ENCODE measurements at places on chromosomes 2 and 18.

GRCh38 chr2:176071330-176072291 is 12.2 kb downstream of the EVX2 start:
- no peak for DNase-seq

DNA sequence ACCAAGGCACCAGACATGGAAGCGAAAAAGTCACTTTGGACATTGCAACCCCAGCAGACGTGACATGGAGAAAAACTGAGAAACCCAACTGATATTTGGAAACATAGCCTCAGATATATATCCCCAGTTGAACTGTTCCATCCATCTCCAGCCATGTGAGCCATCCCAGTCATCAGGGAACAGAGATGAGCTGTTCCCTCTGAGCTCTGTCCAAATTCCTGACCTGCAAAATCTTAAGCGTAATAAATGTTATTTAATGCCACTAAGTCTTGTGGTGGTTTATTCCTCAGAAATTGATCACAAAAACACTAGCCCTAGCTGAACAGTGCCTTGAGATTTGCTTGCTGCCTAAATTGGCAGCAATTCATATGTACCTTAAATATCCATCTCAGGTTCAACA is 182.8 kb downstream of the NRP2 start:
- no peak for DNase-seq

DNA sequence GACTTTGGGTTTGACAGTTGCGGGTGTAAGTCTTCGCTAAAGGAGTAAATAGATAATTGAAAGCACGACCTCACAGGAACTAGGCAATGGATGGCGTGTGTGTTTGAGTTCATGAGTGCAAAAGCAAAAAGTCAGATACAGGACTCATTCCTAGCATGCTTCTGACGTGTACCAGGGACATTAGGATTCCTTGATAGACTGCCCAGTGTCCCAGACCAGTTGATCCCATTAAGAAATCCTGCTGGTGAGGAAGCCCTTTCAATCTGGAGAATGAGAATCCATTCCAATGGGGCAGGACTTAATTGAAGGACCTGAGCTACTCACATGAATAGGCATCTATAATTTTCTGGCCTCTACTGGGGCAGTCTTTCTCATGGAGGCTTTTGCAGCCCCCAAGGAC is 235.4 kb downstream of the RAD51AP2 start:
- no peak for DNase-seq

GRCh38 chr18:23238152-23238531 is 102.9 kb downstream of the CABLES1 start:
- DNase-seq, result no peak

- DNase-seq, result no peak
These were observed 48.8 kb downstream of the TMEM163 start for GRCh38 chr2:134669731-134670669.

DNA sequence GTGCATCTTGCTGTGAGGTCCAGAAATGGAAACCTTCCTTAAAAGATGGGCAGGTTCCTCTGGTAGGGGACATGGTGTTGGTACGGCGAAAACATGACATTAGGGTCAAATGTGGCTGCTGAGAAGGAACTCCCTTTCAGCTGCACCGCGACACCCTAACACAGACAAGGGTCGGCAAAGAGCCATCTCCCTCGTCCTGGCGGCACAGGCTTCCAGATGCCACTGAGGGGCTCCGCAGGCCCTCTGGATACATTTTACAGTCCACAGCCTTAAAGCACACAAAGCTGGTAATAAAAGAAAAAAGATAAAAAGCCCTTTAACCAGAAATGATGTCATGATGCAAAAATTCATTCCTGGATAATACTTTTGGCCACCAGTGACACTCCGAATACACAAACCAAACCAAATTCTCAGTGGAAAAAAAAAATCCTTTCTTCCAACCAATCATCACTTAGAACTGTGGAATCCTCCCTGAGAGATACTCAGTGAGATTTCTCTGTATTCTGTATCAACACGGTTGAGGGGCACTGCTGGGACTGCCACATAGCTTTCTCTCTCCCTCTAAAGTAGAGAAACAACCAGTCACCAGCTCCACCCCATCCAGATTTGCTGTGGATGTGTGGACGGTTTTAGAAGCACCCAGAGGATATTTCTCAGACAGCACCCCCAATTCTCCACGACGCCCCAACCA is 174.8 kb downstream of the HDAC4 start:
- DNase-seq, result no peak

DNA sequence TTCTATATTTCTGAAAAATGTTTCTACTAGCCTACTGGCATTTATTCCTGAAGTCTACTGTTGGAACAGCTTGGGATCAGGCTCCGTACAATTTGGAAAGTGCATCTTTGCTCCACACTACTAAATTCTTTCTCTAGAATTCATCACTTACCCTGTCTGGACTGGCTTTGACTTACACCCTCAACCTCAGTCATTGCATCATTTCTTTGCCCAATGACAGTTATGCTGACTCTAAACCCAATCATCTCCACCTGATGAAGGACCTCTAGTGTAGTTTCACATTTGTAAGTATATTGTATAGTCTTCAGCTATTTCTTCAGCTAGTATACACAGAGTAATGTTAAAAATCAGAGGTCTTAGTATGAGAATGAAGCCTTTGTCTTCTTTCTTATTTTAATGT is 359.6 kb upstream of the MC4R start:
- DNase-seq, result no peak

GRCh38 chr2:54048117-54048785 is 67.2 kb upstream of the ACYP2 start:
- DNase-seq, result no peak

DNA sequence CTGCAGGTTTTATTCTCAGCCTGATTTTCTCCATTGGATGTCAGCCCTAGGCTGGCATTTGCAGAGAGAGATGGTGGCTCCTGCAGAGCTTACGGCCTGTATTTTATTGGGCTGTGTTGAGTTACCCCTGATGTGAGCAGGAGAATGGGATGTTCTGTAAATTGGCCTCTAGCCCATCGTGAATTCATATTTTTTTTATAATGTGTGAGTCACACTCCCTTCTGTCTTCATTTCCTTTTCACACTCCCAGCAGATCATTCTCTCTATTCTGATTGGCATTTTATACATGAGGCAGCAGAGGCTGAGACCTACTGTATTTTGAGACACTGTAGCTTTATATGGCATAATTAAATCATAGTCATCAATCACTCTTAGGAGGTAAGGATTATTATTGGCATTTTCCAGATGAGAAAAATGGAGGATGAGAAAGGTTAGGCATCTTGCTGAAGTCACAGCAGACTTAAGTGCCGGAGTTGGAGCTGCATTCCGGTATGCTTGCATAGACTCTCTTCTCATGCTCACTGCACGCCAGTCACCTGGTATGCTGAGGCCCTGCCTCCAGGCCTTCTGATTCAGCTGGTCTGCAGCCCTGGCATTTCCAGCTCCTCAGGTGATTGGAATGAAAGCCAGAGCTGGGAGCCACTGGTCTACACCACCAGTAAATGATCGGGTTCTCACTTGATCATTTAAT is 142.4 kb downstream of the NEDD4L start:
- no peak for DNase-seq

GRCh38 chr2:113750385-113750784 is 6.1 kb downstream of the SLC35F5 start:
- no peak for DNase-seq

DNA sequence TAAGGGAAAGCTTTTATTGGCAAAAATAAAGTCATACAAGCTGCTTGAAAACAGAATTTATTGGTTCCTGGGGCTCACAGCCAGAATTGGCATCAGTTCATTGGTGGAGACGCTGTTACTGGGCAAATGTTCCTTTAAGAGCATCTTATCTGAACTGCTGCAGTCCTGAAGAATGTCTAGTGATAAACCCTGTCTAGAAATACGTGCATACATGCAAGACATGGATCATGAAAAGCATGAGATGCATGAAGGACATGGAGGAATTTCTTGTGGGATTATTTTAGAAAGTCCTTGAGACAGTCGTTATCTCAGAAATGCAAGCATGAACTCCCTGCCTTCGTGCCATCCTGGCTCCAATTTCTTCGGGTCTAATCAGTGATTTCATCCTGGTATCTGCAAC is 32.5 kb upstream of the FHOD3 start:
- no peak for DNase-seq

DNA sequence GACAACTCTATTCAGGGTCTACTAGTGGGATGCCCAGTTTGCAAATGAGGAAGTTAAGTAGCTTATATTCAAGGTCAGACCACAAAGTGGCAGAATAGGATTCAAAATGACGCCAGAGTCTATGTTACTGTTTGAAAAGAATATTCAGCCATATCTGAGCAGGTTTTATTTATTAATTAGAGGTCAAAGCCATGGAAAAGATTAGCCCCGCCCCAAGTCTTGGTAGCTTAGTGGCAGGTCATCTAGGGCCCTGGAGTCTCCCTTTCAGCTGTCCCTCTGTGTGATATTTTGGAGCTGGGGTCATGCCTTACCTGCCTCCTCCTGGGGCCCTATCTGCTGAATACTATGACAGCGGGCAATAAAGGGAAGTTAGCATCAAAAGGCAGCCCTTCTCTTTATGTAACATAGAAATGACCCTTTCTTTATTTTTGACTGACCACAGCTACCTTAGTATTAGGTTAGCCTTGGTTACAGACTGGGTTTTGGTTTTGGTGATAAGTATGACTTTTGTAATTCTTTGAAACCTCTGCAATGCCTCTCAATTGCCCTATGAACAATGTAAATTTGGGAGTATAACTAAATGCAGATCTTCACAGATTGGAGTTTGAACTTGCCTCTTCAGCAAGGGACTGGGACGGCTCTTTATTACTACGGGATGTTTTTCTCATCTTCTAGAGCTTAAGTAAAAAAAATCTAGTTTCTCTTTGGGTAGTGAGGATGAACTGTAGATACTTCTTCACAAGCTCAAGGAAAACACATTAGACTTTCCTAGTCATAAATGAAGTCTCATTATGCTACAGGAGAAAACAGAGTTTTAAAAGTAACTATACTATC is 153.0 kb upstream of the ITGA4 start:
- peak; percentile 30 for DNase-seq

DNA sequence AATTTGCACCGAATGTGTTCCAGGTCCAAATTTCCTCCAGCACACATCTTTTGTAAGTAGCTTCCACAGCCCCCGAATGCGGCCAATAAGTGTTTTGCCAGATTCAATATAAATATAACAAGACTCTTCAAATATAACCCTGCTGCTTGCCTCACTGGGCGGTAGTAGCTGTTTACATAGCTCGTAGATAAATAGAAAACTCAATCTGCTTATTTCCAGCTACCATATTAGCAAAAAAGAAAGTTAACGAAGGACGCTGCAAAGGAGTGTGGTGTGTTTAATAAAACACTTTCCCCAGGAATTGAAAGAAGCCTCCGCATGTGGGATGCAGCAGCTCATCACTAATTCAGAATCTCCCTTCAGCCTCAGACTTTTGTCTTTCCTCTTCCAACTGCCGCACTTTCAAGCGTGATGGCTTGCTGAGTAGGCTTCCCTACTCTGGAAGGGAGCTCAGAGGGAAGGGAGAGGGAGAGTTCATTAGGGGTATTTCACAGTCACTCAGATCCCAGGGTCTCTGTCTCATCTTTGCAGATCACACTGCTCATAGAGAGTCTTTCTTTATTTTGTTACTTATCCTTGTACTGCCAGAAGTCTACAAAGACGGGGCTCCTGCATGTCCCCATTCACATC is 367.0 kb downstream of the RND3 start:
- DNase-seq, result no peak

- DNase-seq, result no peak
These were observed 1132.2 kb downstream of the DPP10 start for GRCh38 chr2:115574667-115575066.

DNA sequence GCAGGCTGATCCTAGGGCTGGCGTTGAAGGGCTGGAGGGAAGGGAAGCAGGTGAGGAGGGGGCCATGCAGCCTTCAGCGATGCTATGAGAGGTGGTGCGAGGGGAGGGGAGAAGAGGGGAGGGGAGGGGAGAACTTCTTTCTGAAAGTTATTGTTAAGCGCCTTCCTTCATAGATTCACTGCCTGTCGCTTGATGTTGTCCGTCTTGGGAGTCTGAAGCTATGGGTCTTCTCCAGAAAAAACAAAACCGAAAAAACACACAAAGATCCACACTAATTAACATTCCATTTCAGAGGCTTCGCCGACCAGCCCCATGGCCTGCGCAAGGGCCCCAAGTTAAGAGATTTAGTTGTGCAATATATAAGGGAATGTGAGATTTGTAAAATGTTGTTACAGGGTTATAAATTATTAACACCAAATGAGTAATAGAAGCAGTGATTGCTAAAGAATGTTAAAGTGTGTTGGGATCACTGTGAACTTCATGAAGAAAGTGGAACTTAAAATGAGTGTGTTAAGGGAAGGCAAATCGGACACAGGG is 758 bp downstream of the CFAP221 start:
- no peak for DNase-seq

- DNase-seq, result no peak
These were observed 14.2 kb upstream of the RTTN start for GRCh38 chr18:70219688-70220087.

DNA sequence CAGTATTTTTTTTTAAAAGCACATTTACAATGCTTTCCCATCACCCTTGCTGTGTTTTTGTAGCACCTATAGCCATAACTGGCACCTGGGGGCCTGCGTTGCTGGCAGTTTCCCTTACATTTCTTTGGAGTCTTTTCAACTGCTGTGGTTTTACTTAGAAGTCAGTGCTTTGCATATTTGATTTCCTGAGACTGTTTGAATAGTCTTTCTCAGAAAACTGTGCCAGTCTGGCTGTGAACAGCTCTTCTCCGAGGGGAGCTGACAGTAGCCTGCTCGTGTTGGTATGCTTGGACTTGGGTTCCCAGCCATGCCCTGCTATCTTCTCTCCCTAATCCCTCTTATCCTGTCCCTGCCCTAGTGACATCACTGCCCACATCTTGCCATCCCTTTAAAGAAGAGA is 81.5 kb downstream of the DPP4 start:
- DNase-seq, result no peak

DNA sequence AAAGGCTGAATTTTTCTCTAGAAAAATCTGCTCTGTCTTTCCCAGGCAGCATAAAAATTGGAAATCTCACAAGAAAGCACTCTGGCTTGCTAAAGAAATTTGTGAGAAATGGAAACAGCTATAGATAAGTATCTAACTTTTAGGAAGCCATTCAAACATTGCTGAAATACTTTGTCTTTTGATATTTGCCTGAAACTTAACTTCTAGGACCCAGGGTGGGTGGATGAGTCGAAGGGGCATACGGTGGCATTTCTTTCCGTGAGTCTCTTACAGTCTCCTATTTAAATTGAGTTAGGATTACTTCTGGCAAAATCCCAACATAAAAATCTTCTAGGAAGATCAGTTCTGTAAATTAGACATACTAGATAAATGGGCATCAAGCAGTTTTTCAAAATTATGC is 532 bp upstream of the COL3A1 start:
- DNase-seq, result no peak

GRCh38 chr2:42928692-42929545 is 136.5 kb upstream of the HAAO start:
- DNase-seq, result peak; percentile 96

GRCh38 chr2:230048010-230048671 is 20.6 kb downstream of the SLC16A14 start:
- DNase-seq, result no peak

Measured in NCI-H82 (cell line).